ENCODE measurements at places on chromosomes 6 and 20. TPM values are rescaled to one million over a fixed set of nuclear protein-coding genes. Genes with fewer than 3 reads are reported as not detected.

GRCh38 chr20:39880890-39881289 lies 808.1 kb downstream of the MAFB start:
- no peaks in the 10 kb centered on the region for H3K36me3 ChIP-seq
- H3K27ac ChIP-seq: no peak overlapping the region
- no peak overlapping the region for H3K4me3 ChIP-seq
- H3K27me3 ChIP-seq: no peaks in the 10 kb centered on the region
- no peaks in the 10 kb centered on the region for H3K4me1 ChIP-seq

- H3K27me3 ChIP-seq: no peaks in the 10 kb centered on the region
- DNase-seq: no peak
- H3K27ac ChIP-seq: no peak overlapping the region
- H3K4me3 ChIP-seq: no peak overlapping the region
These were observed 5.1 kb downstream of the CCR6 start for GRCh38 chr6:167127785-167128531.

The CLVS2 gene
- under 0.01 TPM for total RNA-seq

The TNNC2 gene
- total RNA-seq: 0.59 TPM

The TFAP2A gene
- not detected for total RNA-seq

GRCh38 chr20:61555566-61555965 lies 303.5 kb downstream of the CDH4 start:
- H3K4me1 ChIP-seq: no peaks in the 10 kb centered on the region
- H3K27ac ChIP-seq: no peak overlapping the region
- no peaks in the 10 kb centered on the region for H3K27me3 ChIP-seq
- H3K4me3 ChIP-seq: no peak overlapping the region

GRCh38 chr6:41186031-41186562 lies 14.9 kb downstream of the TREML2 start:
- H3K4me1 ChIP-seq: no peaks in the 10 kb centered on the region
- H3K27ac ChIP-seq: no peak overlapping the region
- no peak for DNase-seq
- no peaks in the 10 kb centered on the region for H3K36me3 ChIP-seq
- no peaks in the 10 kb centered on the region for H3K27me3 ChIP-seq
- H3K4me3 ChIP-seq: no peak overlapping the region

- no peak overlapping the region for H3K27ac ChIP-seq
- H3K4me1 ChIP-seq: no peaks in the 10 kb centered on the region
- H3K27me3 ChIP-seq: no peaks in the 10 kb centered on the region
- DNase-seq: no peak
- no peaks in the 10 kb centered on the region for H3K36me3 ChIP-seq
- no peak overlapping the region for H3K4me3 ChIP-seq
These were observed 220.4 kb downstream of the FARS2 start for GRCh38 chr6:5481750-5482149.

- H3K27me3 ChIP-seq: no peaks in the 10 kb centered on the region
- no peaks in the 10 kb centered on the region for H3K4me1 ChIP-seq
- no peak overlapping the region for H3K4me3 ChIP-seq
- no peaks in the 10 kb centered on the region for H3K36me3 ChIP-seq
- no peak overlapping the region for H3K27ac ChIP-seq
These were observed 153.0 kb downstream of the AHI1 start for GRCh38 chr6:135344526-135344925.

DNA sequence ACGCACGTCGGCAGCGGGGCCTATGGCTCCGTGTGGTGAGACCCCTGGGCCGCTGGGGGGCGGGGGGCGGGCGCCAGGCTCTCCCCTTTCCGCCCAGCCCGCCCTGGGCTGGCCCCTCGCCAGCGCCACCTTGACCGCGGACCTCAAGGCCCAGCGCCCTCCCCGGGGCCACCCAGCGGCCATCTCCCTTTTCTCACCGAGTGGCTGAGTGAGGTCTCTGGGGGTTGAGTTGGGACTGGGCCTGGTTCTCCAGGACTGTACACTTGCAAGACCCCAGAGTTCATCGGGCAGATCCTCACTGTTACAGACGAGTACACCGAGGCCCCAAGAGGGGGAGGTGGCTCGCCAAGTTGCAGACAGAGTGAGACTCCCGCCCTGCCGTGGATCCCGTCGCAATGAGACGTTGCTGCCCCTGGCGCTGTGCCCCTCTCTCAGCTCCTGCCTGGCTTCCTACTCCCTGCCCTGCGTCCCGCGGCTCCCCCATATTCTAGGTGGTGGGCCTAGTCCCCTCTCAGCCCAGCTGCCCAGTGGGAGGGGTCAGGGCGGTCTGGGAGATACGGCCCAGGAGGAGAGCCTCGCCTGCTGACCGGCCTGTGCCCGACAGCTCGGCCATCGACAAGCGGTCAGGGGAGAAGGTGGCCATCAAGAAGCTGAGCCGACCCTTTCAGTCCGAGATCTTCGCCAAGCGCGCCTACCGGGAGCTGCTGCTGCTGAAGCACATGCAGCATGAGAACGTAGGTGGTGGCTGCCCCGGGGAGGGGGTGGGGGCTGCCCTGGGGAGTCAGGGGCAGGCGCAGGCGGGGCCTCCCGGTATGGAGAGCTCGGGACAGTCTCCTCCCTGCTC lies 576 bp downstream of the MAPK13 start:
- H3K36me3 ChIP-seq: no peaks in the 10 kb centered on the region
- no peaks in the 10 kb centered on the region for H3K4me1 ChIP-seq
- no peak overlapping the region for H3K27ac ChIP-seq

DNA sequence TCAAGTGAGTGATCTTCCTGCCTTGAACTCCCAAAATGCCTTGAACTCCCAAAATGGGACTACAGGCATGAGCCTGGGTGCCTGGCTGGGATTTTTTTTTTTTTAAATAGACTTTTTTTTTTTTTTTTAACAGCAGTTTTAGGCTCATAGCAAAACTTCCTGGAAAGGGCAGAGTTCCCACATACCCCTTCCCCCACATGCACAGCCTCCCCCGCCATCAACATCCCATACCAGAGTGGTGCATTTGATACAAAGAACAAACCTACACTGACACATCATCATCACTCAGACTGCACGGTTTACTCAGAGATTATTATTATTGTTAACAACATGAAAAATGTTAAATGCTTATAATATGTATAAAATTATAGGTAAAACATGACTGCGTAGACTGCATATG lies 26.0 kb downstream of the UQCC1 start:
- H3K27ac ChIP-seq: no peak overlapping the region
- H3K27me3 ChIP-seq: no peaks in the 10 kb centered on the region
- no peaks in the 10 kb centered on the region for H3K4me1 ChIP-seq
- no peaks in the 10 kb centered on the region for H3K36me3 ChIP-seq
- no peak for DNase-seq

DNA sequence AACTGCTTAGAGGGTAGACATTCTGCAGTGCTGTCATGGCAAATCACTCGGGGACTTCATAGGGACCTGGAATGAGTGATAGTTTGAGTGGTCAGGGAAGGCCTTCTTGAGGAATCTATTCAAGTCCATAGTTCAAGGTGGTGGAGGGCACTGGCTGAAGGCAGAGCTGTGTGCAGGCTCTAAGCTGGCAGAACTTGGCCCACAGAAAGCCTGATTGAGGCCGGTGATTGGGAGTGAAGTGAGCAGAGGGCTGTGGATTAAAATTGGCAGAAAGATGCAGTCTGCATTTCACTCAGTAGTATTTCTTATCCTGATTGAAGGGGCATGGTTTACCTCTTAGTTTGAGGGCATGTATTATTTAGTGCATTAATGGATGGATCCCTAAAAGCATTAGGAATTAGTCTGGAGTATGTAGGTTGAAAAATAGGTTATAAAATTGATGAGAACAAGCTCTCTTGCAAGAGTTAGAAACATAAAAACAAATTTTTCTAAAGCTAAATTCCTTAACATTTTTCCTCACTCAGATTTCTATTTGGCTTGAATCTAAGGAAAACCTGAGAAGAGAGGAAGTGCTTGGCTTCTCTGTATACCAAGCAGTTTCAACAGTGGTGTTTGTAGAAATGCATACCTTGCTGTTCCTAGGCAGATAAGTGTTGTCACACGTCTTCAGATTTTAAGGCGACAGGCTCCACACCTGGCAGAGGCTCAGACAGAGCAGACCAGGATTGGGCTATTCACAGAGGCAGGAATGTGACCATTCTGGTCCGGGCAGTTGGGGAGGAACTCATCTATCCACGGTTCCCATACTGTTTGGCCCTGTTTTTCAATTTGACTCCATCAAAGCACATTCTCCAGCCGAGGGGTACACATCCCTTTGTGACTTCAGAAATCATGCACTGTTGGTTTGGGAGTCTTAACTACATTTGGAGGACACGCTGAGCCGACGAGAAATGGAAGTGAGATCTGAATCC lies 45.2 kb downstream of the UTRN start:
- no peaks in the 10 kb centered on the region for H3K36me3 ChIP-seq
- H3K4me3 ChIP-seq: no peak overlapping the region
- H3K27me3 ChIP-seq: no peaks in the 10 kb centered on the region
- H3K27ac ChIP-seq: no peak overlapping the region

The PAX1 gene
- total RNA-seq: not detected

DNA sequence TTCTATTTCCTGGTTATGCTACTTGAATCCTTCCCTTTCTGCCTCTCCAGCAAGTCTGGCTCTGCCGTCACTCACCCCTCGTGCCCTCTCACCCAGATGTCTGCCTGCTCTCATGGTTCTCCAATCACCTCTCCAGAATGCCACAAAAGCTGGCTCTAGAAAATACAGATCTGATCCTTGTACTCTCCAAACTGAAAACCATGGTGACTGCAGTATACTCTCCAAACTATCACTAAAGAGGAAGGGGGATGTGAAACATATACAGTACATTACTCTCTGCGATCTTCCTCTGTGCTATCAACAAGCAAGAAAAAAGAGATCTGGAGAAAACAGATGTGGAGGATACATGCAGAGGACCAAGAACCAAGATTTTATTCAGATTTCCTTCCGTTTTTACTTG lies 91.1 kb downstream of the ATXN1 start:
- H3K4me1 ChIP-seq: no peaks in the 10 kb centered on the region
- no peak overlapping the region for H3K4me3 ChIP-seq
- H3K27ac ChIP-seq: peak overlapping the region; percentile 31
- H3K27me3 ChIP-seq: no peaks in the 10 kb centered on the region
- DNase-seq: no peak
- no peaks in the 10 kb centered on the region for H3K36me3 ChIP-seq

The SLC12A5 gene
- not detected for total RNA-seq

The OSER1 gene
- total RNA-seq: 33.8 TPM

The THBD gene
- total RNA-seq: 22.9 TPM

- peak; percentile 86 for DNase-seq
- no peak overlapping the region for H3K27ac ChIP-seq
- H3K27me3 ChIP-seq: no peaks in the 10 kb centered on the region
- H3K4me3 ChIP-seq: peak overlapping the region; percentile 35
- H3K4me1 ChIP-seq: no peaks in the 10 kb centered on the region
- no peaks in the 10 kb centered on the region for H3K36me3 ChIP-seq
These were observed 20.3 kb downstream of the RAET1L start for GRCh38 chr6:150004783-150005717.

- H3K36me3 ChIP-seq: no peaks in the 10 kb centered on the region
- no peak for DNase-seq
- no peaks in the 10 kb centered on the region for H3K27me3 ChIP-seq
- H3K27ac ChIP-seq: no peak overlapping the region
- H3K4me1 ChIP-seq: no peaks in the 10 kb centered on the region
These were observed 571.7 kb upstream of the SLC35B3 start for GRCh38 chr6:9007027-9007426.

- H3K27ac ChIP-seq: no peak overlapping the region
- no peak overlapping the region for H3K4me3 ChIP-seq
These were observed 389.2 kb downstream of the CD83 start for GRCh38 chr6:14506656-14507246.

GRCh38 chr6:41049955-41050354 lies 3.0 kb upstream of the APOBEC2 start:
- no peak overlapping the region for H3K27ac ChIP-seq
- no peaks in the 10 kb centered on the region for H3K27me3 ChIP-seq
- H3K4me1 ChIP-seq: no peaks in the 10 kb centered on the region
- no peak for DNase-seq

DNA sequence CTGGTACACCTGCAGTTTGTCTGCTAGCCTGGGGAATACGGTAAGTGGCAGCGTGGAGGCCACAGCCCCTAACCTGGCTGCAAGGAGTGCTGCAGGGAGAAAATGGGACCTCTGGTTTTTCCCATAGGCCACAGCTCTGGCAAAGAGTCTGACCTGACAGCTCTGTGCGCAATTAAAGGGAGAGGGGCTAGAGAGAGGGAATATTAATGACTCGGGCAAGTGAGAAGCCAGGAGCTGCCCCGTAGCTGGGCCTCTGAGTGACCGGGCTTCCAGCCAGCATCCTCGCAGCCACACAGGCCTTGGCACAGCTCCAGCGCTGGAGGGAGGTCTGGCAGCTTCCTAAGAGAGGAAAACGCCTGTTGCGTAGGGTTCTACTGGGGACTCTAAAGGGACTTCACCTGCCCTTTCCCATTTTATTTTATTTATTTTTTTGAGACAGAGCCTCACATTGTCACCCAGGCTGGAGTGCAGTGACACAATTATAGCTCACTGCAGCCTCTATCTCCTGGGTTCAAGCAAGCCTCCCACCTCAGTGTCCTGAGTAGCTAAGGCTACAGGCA lies 18.2 kb upstream of the OCSTAMP start:
- H3K36me3 ChIP-seq: no peaks in the 10 kb centered on the region
- DNase-seq: peak; percentile 72
- no peak overlapping the region for H3K27ac ChIP-seq
- H3K4me1 ChIP-seq: no peaks in the 10 kb centered on the region

Measured in uterus (tissue), 4 donors.